ENCODE measurements at places on chromosomes 2 and 18.

DNA sequence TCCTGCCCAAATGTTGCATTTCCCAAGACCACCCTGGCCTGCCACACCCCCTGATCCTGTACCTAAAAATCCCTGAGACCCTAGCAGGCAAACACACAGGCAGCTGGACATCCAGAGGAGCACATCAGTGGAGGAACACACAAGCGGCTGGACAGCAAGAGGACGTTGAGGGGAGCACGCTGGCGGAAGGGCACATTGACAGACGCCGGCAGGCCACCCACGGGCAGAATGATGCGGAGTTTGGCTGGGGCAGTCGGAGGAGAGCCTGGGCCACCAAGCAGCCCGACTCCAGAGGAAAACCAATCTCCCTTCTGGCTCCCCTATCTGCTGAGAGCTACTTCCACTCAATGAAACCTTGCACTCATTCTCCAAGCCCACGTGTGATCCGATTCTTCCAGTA, 47.7 kb downstream of the EMX1 start:
- DNase-seq, result no peak

GRCh38 chr2:205860885-205861284, 178.6 kb downstream of the NRP2 start:
- DNase-seq, result no peak

- DNase-seq, result no peak
Observed at GRCh38 chr18:43001821-43002220, 113.7 kb downstream of the RIT2 start.

GRCh38 chr2:212539072-212539880, 674 bp upstream of the ERBB4 start:
- DNase-seq, result no peak

GRCh38 chr2:230324503-230324902, 2.5 kb upstream of the SP140L start:
- no peak for DNase-seq

DNA sequence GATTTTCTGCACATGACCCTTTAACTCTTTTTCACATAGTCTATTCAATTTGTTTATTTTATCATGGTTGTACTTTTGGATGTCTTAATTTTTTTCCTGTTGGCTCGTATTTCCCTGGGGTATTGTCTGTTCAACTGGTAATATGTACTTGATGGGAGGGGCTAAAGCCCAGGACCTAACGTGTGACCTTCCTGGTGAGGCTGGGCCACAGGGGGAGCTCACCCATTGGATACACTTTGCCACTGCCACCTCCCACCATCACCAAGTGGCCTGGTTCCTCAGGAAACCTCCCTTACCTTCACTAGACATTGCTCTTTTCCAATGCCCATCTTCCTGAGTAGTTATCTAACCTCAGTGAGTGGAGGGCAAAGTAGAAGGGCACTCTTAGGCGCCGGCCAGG, 143.9 kb upstream of the LTBP1 start:
- DNase-seq, result no peak
